Kasumi-1 (cell line): ENCODE measurements at places on chromosomes 6 and 20.

GRCh38 chr6:170424604-170425126, 118.1 kb downstream of the FAM120B start:
- DNase-seq: no peak

GRCh38 chr6:150616586-150616985, 16.9 kb downstream of the PLEKHG1 start:
- no peak for DNase-seq

DNA sequence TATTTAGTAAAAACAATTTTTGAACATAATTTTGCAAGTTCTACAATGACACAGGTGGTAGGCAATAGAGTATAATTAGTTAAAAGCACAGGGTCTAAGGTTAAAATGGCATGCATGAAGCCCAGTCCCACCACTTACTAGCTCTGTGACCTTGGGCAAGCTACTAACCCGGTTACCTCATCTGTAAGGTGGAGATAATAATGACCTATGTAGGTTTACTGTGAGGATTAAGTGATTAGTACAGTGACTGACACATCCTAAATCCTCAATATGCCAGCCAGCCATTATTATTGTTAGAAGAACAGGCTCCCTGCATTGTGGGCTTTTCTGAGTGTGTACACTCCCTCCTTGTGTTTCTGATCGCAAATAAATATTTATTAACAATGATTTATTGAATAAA, 26.2 kb downstream of the ATXN1 start:
- DNase-seq: no peak

GRCh38 chr20:63461104-63461763, 11.2 kb downstream of the KCNQ2 start:
- DNase-seq: no peak

DNA sequence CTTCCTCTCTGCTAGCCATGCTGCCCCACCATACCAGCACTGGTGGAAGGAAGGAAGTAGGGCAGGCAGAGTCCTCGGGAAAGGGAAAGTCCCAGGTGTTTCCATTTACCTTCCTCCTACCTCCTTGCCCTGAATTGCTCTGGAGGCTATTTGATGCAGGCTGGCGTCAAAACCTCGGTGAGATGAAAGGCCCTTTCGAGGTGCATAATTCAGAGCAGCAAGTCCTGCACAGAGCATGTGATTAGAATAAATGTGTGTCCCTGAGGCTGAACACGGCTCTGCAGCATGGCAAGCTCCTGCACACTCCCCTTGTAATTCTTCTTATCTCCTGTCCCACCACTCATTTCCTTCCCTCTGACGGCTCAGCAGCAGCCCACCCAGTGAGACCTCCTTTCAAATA, 98.7 kb upstream of the LRFN2 start:
- no peak for DNase-seq

DNA sequence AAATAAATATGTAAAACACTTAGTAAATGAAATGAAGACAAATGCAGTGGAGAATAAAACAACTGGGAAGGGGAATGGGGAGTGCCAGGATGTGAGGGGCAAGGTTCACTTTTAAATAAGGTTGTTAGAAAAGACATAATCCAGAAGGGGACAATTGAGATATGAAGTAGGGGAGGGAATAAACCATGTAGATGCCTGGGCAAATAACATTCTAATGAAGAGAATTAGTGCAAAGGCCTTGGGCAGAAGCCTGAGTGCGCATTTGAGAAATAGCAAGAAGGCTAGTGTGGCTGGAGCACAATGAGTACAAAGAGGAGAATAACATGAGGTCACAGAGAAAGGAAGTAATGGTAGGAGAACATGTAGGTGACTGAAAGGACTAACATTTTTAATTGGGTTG, 2.4 kb downstream of the CEP57L1 start:
- no peak for DNase-seq

DNA sequence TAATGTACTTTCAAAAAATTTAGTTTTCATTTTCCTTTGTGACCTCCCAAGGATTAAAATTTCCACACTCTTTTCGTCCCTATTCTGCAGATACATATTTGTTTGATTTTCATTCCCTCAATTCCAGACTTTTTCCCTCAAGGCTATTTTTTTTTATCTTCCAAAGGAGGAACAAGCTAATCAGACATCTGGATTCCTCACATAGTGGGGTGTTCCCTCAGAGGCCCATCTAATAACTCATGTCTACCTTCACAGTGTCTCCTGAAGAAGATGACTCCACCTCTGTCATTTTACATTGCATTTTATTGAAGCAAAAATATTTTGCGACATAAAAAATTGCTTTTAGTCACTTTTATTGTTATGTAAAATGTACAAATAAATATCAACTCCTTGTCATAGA, 122.2 kb downstream of the RFPL4B start:
- no peak for DNase-seq

DNA sequence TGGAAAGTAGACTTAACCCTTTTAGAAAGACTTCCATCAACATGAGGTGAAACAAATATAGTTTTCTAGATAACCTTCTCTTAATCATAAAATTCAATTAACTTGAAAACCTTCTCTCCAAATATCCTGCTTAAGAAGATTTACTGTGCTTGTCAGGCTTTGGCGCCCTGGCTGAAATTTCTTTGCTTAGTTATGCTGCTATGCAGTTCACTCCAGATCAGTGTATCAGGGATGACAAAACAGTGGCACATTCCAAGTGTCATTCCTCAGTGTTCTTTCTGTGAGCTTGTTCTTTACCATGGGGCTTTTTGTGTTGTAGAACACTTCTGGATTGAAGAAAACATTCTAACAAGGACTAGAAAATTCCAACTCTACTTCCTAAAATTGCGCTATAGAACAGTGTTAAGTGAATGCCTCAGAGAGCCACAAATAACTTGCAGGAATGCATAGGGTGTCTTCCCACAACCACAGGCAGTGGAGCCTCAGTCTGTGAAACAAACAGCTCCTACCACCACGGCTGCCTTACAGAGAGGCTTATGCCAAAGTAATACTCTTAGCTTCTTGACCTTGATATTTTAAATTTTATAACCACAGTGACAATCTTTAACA, 443.6 kb downstream of the CDC5L start:
- DNase-seq: no peak

DNA sequence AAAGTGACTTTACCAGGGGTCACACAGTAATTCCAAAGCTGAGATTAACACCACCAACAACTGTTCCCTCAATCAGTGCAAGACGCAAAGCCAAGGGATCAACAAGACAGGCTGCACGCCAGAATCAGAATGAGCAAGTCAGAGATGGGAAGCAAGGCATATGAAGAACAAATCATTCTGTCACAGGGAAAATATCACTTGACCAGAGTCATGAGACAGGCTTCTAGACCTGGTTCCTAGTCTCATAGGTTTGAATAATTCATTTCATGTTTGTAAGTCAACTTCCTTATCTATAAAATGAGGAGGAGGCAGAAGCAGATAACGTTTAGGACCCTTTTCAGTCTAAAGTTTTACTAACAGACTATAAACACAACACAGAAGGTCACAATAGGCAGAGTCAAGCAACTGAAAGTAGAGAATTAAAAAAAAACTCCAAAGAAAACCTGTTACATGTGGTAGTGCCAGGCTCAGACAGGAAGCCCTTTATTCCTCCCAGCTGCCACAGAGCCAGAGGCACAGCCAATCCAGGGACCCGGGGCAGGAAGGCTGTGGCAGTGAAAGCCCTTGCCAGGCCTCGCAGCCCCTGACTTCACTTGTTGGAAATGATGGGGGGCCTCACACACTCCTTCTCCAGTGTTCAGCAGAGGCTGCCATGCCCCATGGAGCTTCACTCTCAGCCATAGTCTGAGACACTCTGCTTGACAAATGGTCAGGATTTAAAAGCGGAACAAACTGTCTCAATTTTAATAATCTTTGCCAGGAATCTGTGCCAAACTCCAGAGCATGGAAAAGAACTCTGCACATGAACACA, 29.2 kb upstream of the DST start:
- DNase-seq: peak; percentile 11

- no peak for DNase-seq
These were observed 2.2 kb upstream of the KIF25 start for GRCh38 chr6:167995302-167995701.

DNA sequence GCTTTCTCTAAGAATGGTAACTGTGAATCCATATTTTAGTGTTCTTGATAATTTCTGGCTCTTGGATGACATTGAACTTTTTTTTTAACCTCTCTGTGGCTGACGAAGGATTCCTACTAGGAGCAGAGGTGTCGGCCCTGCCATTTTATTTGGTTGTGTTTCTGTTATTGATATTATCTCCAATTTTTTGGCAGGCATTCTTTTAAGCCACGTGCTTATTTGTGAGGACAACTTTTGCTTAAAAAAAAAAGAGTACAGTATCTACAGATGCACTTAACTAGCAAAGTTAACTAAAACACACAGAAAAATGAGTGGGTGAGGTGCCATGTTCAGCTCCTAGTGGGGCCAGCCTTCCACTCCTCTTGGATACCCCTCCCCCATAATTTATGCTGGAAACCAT, 1.1 kb downstream of the FANCE start:
- DNase-seq: no peak

DNA sequence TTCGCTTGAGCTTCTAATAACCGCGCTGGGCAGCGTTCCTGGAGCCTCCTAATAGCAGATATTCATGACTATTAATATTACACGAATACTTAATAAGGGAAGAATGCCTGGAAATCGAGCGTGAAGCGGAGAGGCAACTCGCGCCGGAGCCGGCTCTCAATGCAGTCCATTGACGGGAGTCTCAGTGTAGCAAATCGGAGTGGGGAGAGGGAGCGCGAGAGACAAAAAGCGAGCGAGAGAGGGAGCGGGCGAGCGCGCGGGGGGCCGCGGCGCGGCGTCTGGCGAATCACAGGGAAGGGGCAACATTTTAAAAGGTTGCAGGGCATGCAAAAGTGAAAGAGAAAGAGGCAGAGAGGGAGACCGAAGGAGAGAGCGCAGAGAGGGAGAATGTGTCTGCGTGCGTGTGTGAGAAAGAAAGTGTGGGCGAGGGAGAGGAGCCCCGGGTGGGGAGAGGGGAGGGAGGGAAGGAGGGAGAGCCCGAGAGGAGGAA, 2.9 kb downstream of the TFAP2A start:
- DNase-seq: peak; percentile 56

DNA sequence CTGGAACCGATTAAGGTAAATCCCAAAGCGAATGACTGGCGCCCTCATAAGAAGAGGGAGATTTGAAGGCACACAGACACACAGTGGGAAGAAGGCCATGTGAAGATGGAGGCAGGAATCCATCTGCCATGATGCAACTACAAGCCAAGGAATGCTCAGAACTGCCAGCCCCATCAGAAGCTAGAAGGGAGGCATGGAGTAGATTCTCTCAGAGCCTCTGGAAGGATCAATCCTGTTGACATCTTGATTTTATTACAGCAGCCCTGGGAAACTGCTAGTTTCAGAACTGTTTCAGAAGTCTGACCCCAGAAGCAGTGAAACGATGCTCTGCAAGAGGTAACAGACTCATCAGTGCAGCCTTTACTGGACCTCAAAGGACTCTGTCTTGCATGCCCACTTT, 103.5 kb upstream of the GPR6 start:
- DNase-seq: no peak

- DNase-seq: no peak
These were observed 1164.5 kb upstream of the CITED2 start for GRCh38 chr6:140538926-140539325.

GRCh38 chr20:5880326-5880725, 70.0 kb downstream of the TRMT6 start:
- DNase-seq: no peak

DNA sequence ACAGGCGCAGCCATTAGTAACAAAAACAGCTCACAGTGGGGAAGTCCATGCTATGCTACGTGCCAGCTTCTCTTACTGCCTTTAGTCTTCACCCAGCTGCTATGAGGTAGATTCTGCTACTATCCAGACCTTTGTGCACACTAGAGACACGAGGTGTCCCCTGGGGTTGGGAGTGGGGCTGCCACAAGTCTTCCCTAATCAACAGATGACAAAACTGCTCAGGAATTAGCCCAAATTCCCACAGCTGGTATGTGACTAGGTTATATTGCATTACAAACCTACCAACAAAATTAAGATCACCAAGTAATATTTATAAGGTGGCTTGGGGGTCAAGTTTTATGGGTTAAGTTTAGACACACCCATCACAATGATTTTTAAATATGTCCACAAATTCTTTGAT, 63.3 kb downstream of the PSMB1 start:
- no peak for DNase-seq

DNA sequence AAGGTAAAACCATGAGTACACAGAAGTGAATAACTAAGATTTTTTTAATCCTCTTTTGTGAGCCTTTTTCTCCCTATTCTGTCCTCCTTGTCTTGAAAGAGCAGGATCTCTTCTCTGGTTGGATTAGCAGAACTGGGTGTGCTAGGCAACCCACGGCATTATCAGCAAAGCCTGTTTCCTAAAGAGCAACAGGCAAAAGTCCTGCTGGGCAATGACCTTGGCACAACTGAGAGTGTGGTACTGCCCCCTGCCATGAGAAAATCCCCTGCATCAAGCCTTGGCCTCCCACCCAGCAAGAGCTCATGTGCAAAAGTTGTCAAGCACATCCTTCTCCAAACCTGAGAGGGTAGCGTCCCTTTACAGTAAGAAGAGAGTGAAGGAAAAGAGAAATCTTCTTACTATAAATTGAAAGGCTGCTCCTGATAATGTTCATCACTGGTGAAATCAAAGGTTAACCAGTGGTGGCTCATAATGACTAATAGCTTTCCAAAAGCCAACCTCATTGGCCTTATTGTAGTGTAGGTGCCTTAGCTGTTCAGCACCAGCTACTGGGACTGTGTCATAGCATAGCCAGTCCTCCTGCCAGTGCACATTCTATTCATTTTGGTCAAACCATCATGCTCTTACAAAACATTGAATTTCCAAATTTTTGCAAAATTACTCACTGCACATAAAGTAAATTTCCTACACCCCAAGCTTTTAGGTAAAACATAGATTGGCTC, 17.1 kb downstream of the KIF6 start:
- no peak for DNase-seq

DNA sequence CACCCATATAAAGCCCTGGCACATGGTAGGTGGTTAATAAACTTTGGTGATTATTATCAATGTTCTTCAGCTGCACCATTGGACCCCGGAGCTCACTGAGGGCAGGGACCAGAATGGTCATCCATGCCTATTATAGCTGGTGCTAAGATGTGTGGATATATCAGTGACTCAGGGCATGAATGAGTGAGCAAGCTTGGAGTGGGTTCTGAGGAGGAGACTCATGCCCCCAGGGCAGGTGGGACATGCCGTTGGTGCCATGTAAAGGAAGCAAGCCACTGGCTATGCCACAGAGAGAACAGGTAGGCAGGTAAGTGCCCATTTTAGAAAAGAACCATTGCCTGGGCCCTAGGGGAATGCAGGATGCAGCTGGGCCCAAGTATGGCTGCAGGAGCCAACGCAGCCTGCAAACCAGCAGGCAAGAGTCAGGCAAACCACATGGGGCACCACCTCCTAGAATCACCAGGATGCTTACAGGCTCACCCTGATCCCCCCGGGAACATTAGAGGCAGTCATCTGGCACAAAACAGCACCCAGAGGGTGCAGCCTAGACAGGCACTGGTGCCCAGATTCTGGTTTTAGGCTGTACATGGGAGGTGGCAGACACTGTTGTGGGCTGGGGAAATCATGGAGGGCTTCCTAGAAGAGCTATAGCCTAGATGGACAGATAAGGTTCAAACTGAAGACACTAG, 23.5 kb downstream of the PLAGL2 start:
- DNase-seq: no peak

- peak; percentile 7 for DNase-seq
These were observed 1.1 kb downstream of the JAG1 start for GRCh38 chr20:10672624-10673127.

GRCh38 chr6:49142421-49143151, 320.5 kb downstream of the MMUT start:
- DNase-seq: no peak
